ENCODE measurements at places on chromosomes 2 and 18.

GRCh38 chr2:122868646-122869275, 1113.3 kb downstream of the TSN start:
- DNase-seq, result no peak

DNA sequence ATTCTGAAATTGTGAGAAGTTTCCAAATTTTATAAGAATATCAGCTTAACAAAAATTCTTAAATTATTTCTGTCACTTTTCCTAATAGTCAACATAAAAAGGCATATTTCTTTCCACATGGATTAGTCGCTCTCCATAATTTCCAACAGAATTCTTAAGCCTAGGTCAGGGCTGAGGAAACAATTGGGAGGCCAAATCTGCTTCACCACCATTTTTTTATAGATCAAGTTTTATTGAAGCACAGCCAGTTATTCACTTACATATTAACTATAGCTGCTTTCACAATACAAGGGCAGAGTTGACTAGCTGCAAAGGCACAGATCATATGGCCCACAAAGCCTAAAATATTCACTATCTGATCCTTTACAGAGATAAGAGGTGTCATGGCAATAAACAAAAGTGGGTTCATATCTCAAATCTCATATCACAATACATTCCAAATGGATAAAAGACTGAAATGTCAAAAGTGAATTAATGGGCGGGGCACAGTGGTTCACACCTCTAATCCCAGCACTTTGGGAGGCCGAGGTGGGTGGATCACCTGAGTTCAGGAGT, 18.7 kb downstream of the MEMO1 start:
- no peak for DNase-seq

DNA sequence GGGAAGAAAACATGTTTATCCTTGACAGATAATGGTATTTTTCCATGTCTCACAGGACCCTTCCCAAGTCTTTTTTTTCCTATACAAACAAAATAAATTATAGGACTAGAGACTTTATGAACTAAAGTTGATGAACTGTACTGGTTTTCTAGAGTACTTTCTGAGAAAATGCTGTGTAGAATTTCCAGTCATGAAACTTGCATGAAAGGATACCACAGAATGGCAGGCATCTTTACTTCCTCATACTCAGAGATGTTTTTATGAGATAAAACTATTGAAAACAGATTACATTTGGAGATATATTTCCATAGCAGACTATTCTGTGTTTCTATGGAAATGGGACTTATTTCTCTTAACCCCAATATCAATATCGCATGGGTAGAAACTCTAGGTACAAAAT, 403.5 kb downstream of the PARD3B start:
- DNase-seq, result no peak

DNA sequence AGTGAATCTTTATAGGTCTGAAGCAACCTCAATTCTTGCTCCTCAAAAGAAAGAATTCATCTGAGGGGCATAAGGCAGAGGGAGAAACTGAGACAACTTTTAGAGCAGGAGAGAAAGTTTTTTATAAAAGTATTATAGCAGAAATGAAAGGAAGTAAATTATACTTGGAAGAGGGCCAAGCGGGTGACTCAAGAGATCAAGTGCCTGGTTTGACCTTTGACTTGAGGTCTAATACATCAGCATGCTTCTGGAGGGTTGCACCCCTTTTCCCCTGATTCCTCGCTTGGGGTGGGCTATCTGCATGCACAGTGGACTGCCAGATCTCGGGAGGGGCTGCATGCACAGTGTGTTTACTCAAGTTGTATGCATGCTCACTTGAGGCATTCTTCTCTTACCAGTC, 268.5 kb upstream of the LRATD1 start:
- no peak for DNase-seq
